Lung (tissue), 17 donors: ENCODE measurements at places on chromosomes 2 and 18.

- DNase-seq: no peak
Measured at GRCh38 chr18:68738564-68738963, 23.7 kb upstream of the TMX3 start.

DNA sequence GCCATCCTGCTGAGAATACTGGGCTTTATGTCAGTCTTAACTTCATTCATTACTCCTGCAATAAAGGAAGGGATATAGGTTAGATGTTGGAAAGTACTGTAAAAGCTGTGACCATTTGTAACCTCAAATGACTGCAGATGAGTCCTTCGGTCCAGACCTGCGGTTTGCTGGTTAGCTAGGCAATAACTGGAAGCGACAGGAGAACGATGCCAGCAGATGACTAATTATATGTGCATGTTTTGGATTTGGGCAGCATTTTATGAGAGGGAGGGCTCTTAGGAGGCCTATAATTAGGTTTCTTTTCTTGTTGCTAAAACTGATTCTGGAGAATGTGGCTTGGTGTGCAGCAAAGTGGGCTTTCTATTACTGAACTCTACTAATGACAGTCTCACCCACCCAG is 205.6 kb downstream of the TMEM182 start:
- DNase-seq: no peak

DNA sequence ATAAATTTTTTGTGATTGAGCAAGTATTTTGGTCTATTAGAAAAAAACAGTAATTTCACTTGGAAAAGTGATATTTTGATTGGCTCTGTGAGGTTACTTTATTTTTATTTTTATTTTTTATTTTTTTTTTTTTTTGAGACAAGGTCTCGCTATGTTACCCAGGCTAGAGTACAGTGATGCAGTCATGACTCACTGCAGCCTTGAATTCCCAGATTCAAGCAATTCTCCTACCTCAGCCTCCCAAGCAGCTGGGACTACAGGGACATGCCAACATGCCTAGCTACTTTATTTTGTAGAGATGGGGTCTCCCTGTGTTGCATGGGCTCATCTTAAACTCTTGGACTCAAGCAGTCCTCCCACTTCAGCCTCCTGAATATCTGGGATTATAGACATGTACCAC is 60.9 kb upstream of the MGAT5 start:
- no peak for DNase-seq

GRCh38 chr2:134308474-134309385 is 54.9 kb downstream of the MGAT5 start:
- DNase-seq: no peak

- no peak for DNase-seq
Measured at GRCh38 chr2:120005834-120006521, 6.9 kb upstream of the EPB41L5 start.

DNA sequence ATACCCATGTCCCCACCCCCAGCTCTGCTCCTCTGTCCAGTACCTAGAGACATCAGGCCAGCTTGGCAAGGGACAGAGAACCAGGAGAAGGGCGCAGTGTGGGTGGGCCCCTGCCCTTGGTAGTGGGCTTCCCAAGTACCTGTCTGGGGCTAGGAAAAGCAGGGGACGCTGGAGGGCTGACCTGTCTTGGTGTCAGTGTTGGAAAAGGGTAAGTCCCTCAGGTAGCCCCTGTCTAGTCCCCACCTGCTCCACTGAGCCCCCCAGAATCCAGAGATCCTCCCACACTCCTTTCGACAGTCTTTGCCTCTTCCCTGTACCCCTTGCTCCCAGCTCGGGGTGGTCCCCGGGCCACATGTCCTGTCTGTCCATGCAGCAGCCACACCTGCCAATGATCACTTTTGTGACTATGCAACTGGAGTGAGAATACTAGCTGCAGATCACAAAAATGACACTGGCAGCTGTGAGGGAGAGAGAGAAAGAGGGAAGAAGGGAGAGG is 14.6 kb downstream of the DNAJB2 start:
- no peak for DNase-seq
